ENCODE measurements at places on chromosomes 7 and 10.

- DNase-seq, result no peak
Measured at GRCh38 chr10:110700947-110701616, 56.9 kb downstream of the RBM20 start.

GRCh38 chr10:52145636-52146035 is 168.4 kb upstream of the DKK1 start:
- no peak for DNase-seq

- DNase-seq, result no peak
Measured at GRCh38 chr10:9297580-9297979, 1243.1 kb downstream of the GATA3 start.

DNA sequence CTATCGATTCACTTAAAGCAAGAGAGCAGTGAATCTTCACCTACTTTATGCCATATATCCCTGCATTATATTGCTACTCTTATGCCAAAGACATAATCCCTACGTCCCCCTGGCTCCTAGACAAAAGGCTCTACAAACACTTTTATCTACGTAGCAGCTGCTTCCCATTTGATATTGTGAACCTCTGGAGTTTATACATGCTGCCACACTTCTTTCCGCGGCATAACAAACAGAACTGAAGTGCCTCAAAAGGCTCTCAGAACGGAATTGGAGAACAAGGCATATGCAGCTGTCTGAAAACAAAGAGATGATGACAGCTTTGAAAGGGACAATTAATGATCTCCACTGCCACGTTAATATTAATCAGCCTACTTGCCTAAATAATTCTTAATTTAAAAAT is 985.6 kb upstream of the LRRN3 start:
- DNase-seq, result no peak

- DNase-seq, result no peak
Measured at GRCh38 chr10:64059884-64060283, 538.7 kb downstream of the REEP3 start.

Measured in T-helper 22 cell (primary cell).